Renal cortex interstitium (tissue), 15 donors: ENCODE measurements at places on chromosomes 3 and 15. TPM values are rescaled to one million over a fixed set of nuclear protein-coding genes. Genes with fewer than 3 reads are reported as not detected.

GRCh38 chr15:49154799-49155109 is 645 bp downstream of the COPS2 start:
- DNase-seq = no peak

DNA sequence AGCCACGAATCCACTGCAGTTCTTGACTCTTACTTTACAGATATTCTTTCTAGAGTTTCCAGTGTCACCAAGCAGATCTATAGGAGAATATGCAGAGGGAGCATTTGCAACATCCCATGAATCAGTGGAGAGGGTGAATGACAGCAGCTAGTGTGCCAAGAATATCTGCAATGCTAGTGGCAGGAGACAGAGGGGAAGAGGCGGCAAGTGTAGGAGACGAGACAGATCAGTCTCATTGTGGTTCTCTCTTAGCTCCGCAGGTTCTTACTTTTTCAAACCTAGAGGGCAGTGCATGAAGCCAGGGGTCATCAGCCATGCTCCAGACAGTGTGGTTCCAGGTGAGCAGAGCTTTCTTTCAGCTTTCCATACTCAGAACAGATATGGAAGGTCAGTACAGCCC is 744 bp downstream of the ZNF619 start:
- no peak for DNase-seq

DNA sequence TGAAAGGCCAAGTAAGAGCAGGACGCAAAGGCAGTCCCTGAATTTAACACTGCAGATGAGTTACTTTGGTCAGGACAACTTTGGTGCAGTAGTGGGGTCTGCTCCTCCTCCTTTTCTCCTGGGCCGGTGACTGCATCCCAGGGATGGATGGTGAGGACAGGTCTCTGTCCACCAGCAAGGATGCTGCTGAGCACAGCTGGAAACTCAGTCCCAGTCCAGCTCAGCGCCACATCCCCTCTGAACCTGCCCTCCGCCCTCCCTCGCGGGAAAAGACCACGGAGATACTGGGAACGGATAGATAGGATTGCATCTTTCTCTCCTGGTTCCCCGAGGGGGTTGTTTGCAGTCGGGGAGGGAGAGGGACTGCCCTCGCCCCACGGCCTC is 13.8 kb downstream of the GRAMD2A start:
- DNase-seq = no peak

DNA sequence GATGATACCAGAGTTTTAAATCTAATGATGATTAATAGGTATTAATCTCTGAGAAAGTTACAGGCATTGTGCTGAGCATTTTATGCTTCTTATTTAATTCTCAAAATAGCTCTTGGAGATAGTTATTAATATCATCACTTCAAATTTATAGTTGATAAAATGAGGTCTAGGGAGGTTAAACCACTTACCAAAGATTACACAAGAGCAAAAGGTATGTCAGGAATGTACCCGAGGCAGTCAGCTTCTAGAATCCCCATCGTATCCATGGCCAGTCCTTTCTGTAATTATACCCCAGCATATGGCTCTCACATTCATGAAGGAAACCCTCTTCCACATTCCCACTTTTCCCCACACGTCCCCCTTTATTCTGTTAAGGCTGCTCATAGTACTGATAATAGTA is 421.3 kb downstream of the PYDC2 start:
- no peak for DNase-seq

The AMT gene
- polyA plus RNA-seq = 37.6 TPM

The GOLGA6D gene
- polyA plus RNA-seq = 0.20 TPM

The CAMK2N2 gene
- 0.17 TPM for polyA plus RNA-seq

GRCh38 chr3:117285737-117286136 is 576.2 kb downstream of the TUSC7 start:
- no peak for DNase-seq

The CAPN3 gene
- polyA plus RNA-seq = 35.0 TPM

The CD80 gene
- polyA plus RNA-seq = 0.17 TPM

The RPL29 gene
- polyA plus RNA-seq = 1,559 TPM

DNA sequence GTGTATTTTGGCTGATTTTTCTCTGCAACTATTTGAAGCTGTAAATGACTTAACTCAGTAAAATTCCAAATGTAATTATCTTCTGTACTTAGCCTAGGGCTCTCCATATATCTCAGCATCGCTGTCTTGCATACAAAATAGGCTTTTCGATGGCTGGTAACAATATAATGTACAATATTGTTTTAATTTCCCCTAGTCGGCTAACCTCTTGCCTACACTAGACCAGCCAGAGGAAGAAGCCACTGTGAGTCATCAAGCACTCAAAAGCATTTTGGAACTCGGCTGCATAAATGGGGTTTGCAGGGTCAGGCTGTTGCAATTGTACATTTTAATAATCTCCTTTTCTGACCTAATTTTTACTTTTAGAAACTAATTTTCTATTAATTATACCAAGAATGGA is 583.8 kb downstream of the FOXP1 start:
- no peak for DNase-seq

DNA sequence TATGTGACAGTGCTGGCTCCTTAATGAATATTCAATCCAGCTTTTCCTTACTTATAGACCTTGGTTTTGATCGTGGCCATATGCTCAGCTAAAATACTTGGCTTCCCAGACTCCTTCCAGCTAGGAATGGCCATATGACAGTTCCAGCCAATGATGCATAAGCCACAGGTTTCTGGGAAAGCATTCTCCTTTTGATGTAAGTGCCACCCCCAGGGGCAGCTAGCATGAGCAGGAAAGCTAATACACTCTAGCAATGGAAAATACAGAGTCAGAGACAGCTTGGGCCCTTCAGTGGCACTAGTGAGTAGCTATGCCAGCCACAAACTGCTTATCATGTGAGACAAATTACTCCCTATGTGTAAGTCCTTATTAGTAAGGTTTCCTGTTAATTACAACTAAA is 26.7 kb downstream of the TBC1D2B start:
- no peak for DNase-seq
